Urothelium cell line (cell line): ENCODE measurements at places on chromosomes 13 and 19.

- DNase-seq = no peak
These were observed 95.5 kb downstream of the OXGR1 start for GRCh38 chr13:96898646-96899254.

- no peak for DNase-seq
These were observed 95.7 kb upstream of the IRS2 start for GRCh38 chr13:109881961-109882558.

- DNase-seq = no peak
These were observed 20.0 kb upstream of the SPRYD7 start for GRCh38 chr13:49956131-49956530.

DNA sequence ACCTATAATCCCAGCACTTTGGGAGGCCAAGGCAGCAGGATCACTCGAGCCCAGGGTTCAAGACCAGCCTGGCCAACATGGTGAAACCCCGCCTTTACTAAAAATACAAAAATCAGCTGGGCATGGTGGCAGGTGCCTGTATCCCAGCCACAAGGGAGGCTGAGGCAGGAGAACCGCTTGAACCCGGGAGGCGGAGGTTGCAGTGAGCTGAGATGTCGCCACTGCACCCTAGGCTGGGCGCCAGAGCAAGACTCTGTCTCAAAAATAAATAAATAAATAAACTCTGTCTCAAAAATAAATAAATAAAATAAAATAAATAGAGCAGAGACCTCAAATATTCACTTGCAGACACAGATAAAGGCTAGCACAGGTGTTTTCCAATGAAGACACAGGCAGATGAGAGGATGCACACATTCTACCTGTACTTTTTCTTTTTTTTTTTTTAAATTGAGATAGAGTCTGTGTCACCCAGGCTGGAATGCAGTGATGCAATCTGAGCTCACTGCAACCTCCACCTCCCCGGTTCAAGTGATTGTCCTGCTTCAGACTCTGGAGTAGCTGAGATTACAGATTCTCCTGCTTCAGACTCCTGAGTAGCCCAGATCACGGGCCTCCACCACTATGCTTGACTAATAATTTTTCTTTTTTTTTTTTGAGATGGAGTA is 2.7 kb upstream of the RPS16 start:
- no peak for DNase-seq

- no peak for DNase-seq
These were observed 34.2 kb upstream of the ARGLU1 start for GRCh38 chr13:106602178-106602577.

GRCh38 chr19:3175781-3176714 is 2.5 kb upstream of the S1PR4 start:
- DNase-seq = peak; percentile 44

GRCh38 chr13:32107474-32107873 is 75.9 kb downstream of the FRY start:
- DNase-seq = no peak

- no peak for DNase-seq
These were observed 20.8 kb downstream of the KLF2 start for GRCh38 chr19:16345457-16345856.

DNA sequence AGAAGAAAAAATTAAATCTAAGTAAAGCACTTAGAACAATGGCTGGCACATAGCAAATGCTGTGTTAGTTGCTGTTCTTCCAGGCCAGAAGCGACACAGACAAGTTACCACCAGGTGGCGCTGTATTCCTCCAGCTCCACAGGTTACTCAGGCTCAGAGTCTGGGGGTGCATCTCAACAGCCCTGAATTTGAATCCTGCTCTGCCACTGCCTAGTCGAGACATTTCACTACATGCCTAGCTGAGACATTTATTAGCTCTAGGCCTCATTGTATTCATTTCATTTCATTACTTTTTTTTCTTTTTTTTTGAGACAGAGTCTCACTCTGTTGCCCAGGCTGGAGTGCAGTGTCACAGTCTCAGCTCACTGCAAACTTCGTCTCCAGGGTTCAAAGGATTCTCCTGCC is 16.4 kb upstream of the CYP2B6 start:
- peak; percentile 75 for DNase-seq

DNA sequence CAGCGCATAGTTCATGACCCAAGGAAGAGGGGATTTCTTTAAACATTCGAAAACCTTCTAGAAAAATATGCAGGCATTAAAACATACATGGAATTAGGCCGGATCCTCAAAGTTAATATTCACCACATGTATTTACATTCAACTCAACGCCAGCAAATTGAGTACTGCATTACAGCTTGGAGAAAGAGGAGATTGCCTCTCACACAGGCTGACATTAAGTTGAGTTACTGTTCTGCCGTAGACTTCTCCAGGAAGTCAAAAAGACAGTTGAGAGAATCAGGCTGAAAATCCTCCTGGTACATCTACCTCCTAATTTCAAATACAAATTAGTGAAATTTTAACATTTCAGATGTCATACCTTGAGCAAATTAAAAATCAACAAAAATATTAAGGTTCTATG is 195.7 kb downstream of the URI1 start:
- no peak for DNase-seq

DNA sequence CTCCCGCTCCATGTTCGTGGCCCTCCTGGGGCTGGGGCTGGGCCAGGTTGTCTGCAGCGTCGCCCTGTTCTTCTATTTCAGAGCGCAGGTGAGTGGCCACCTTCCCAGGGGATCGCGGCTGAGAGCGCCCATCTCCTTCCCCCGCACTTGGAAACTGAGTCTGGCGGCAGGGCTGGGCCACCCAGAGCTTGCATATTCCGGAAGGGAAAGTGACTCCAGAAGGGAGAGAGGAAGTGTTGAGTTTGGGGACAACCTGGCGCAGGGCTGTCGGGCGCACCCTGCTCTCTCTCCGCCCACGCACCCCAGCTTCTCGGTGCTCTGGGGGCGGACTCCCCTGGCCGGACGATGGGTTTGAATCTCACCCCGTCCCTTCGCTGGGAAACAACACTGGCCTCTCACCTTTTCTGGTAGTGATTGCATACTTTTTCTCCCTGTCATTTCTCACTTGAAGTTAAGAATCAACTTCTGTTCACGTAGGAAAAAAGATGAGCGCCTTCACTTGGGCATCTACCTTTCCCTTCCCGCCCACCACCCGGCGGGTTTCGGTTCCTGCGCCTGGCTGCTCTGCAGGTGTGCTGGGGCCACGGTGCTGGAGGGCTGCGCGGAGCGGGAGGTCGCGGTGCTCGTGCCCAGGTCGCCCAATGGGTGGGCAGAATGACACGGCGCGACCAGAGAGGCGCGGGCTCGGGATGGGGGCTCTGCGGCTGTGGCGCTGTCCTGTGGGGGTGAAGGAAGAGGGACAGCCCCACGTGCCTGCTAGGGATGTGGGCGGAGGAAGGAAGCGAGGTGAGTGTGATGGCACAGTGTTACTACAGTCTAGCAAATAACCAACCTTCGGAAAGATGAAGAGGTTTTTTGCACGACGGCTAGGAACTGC is 721 bp downstream of the TNFSF11 start:
- DNase-seq = no peak

- DNase-seq = no peak
These were observed 52.5 kb downstream of the CRYL1 start for GRCh38 chr13:20473139-20473538.

DNA sequence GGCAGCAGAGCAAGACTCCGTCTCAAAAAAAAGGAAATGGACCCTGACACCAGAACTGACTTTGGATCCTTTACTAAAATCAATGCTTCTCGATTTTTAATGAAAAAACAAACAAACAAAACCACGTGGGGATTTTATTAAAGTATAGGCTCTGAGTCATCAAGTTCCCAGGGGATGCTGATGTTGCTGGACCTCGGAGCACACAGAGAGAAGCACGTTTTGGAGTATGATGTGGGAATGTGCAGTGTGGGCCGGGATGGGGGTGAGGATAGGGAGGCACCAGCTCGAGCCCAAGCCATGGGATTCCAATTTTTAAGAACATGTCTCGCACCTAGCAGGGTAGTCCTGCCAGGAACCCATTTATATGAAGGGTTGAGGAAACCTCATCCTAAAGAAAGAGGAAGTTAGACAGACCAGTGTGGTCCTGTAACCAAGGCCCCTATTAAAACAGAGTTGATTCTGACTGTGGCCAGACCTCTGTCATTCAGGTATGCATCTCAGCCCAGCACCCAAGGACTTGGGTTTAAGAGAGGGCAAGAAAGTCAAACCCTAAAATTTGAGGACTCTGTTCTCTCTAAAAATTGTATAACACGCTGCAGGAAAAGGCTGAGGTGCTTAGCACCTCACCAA is 6.4 kb downstream of the FLT1 start:
- no peak for DNase-seq

GRCh38 chr19:17458970-17459369 is 1.8 kb downstream of the NXNL1 start:
- DNase-seq = no peak

GRCh38 chr13:104920091-104920490 is 1615.4 kb downstream of the EFNB2 start:
- DNase-seq = no peak
